ENCODE measurements at places on chromosomes 2 and 18.
A peak's percentile ranks its signal among the peaks of the same experiment; 100 is the strongest.

DNA sequence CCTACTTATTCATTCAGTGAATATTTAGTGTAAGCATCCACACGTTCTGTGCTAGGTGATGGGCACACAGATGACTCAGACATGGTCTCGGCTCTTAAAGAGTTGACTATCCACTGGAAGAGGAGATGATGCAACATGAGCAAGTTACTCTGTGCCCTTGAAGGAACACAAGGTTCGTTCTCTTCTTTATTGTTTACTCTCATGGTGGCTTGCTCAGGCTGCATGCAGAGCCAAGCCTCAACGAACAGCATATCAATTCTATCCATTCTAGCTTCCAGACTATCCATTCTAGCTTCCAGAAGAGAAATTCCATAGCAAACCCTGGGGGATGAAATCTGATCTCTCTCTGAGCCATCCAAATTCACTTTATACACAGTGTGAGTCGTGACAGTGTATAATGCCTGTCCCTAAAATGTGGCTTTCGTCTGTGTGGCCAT is 68.1 kb upstream of the CTAGE1 start:
- DNase-seq: peak; percentile 85

GRCh38 chr2:239000089-239000488 is 152.2 kb downstream of the TWIST2 start:
- DNase-seq: no peak

DNA sequence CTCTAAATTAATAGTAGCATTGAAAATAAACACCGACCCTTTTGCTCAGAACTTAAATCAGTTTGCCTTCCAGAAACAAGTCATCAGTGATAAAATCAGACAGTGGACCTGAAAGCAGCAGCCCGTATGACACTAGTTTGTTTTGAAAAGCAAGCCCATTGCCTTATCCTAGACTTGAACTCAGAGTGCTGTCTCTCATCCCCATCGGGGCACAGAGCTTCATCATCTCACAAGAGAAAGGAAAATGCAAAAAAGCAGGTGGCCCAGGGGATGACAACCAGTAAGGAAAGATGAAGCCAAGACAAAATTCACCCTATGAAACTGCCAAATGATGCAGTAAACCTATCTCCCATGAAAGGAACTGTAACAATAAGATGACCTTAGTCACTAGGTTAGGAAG is 71.2 kb downstream of the CERKL start:
- no peak for DNase-seq

DNA sequence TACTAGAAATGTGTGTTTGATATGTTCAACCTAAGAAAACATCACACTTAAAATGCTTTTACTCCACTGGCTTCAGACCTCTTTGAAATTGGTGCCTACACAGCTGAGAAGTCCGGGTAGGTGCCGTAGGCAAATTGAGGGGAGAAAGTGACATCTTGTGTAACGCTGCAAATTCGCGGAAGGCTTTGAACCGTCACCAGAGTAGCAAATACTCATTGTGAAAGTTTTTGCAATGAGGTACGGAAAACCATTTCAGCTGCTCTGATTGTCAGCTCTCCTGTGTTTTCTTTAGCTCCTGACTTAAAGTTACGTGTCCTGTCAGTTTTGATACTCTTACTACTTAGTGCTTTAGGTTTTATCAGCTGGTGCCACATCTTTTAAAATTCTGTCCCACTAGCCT is 224.5 kb downstream of the FAM210A start:
- no peak for DNase-seq

- peak; percentile 88 for DNase-seq
Observed at GRCh38 chr2:3585261-3586109, 9.4 kb upstream of the COLEC11 start.

GRCh38 chr2:218892693-218893348 is 12.2 kb downstream of the WNT10A start:
- peak; percentile 45 for DNase-seq

DNA sequence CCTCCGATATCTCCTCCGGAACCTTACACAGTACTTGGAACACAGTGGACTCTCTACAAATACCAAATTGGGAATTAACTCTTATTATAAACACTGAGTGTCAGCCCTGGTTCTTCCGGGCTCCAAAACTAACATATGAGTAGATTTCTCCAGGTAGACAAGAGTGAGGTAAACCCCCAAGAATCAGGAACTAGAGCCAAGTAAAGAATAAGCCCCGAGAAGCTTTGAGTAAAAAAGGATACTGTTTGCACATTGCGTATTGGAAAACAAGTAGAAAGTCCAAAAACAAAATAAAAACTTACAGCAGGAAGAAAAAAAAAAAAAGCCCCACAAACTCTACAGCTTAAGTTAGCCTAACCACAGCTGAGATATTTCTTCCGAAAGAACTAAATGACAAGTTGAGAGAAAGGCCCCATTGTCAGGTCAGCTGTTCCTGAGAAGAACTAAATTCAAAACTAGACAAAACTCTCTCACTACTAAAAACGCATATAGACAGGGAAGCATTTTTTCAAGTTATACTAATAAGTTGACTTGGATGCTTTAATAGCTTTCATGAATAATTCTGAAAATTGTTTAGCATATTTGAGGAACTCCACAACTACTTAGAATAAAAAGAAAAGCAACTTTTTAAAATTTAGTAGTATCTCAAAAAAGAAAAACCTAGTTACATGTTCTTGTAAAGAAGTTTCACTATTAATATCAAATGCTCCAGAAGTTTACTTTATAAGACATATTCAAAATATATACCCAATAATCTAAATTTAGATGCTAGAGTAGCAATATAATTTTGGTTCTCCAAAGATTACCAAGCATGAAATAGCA is 4.3 kb upstream of the HAAO start:
- no peak for DNase-seq

DNA sequence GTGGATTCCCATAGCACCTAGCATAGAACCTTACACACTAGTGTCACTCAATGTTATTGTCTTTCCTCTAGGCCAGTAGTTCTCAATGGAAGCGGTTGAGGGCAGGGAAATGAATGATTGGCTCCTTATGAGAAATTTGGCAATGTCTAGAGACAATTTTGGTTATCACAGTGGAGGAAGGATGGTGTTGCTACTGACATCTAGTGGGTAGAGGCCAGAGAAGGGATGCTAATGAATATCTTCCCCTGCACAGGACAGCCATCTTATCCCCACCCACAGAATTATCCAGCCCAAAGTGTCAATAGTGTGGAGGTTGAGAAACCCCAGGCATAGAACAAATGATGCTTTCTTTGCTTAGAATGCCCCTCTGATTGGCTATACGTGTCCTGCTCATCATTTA is 15.8 kb downstream of the C18orf63 start:
- DNase-seq: peak; percentile 80

DNA sequence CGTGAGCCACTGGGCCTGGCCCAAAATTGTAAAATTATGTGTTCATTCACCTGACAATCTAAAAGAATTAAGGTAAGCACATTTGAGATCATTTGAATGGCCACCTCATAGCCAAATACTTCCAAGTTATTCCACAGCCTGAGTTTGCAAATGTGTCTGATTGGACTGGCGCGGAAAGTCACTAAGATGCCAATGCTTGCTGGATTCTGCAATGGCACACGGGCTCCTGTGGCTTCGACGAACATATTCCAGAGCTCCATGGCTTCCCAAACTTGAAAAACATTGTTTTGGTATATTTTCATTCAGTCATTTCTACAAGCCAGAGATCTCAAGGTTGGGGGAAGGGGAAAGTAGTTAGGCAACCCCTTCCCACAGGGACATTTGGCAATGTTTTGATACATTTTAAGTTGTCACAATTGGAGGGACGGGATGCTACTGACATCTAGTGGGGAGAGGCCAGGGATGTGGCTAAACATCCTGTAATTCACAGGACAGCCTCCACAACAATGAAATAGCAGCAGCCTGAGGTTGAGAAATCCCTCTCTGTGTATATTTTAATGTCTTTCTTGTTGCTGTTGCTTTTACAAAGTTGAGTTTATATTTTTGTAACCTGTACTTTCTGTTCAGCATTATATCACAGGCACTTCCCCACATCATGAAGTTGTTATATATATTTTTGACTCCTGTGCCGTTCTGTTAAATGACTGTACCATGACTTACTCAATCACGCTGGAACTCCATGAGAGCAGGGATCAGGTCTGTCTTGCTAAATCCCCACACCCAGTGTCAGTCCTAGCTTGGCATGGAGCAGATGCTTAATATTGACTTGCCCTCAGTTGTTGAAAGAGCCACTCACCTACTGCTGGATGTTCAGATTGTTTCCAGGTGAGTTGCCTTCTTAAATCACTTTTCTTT is 56.9 kb downstream of the COL4A4 start:
- DNase-seq: peak; percentile 76

DNA sequence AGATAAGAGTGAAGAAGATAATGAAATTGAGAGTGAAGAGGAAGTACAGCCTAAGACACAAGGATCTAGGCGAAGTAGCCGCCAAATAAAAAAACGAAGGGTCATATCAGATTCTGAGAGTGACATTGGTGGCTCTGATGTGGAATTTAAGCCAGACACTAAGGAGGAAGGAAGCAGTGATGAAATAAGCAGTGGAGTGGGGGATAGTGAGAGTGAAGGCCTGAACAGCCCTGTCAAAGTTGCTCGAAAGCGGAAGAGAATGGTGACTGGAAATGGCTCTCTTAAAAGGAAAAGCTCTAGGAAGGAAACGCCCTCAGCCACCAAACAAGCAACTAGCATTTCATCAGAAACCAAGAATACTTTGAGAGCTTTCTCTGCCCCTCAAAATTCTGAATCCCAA is 15.7 kb downstream of the MSH6 start:
- no peak for DNase-seq

GRCh38 chr2:72757177-72757775 is 68.6 kb downstream of the EXOC6B start:
- DNase-seq: no peak

- no peak for DNase-seq
Observed at GRCh38 chr2:186531257-186531775, 45.3 kb downstream of the ZC3H15 start.

DNA sequence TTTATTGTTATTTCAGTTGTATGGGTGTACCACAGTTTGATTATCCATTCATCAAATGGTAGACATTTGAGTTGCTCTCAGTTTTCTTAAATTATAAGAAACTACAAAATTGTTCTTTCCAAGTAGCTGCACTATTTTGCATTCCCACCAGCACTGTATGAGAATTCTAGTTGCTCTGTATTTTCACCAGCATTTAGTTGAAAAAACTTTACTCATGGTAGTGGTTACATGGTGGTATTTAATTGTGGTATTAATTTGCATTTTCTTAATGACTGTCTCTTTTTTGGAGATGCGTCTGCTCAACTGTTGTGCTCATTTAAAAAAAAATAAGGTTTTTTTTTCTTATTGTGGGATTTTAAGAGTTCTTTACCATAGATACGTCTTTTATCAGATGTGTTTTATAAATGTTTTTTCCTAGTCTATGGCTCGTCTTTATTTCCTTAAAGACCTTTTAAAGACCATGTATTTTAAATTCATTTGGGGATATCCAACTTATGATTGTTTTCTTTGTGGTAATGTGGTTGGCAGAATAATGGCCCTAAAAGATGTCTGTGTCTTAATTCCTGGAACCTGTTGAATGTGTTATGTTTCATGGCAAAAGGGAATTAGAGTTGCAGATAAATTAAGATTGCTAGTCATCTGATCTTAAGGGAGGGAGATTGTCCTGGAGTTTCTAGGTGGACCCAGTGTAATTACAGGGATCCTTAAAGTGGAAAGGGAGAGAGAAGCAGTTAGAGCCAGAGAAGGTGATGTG is 37.4 kb downstream of the UBE2F start:
- DNase-seq: no peak

GRCh38 chr2:18514526-18515461 is 45.7 kb downstream of the RDH14 start:
- DNase-seq: no peak

GRCh38 chr2:204360218-204361007 is 184.9 kb upstream of the PARD3B start:
- no peak for DNase-seq

- DNase-seq: peak; percentile 91
Observed at GRCh38 chr18:22282311-22283115, 113.1 kb downstream of the GATA6 start.

DNA sequence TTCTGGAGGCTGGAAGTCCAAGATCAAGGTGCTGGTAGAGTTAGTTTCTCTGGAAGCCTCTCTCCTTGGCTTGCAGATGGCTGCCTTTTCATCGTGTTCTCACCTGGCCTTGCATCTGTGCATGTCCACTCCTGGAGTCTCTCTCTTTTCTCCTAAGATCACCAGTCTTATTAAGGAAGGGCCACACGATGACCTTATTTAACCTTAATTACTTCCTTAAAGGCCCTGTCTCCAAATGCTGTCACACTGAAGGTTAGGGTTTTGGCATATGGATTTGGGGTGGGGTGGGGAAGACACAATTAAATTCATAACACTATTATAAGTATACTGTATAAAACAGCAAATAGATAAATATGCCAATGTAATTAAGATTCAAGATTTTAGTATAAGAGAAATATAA is 402.4 kb upstream of the HS6ST1 start:
- DNase-seq: no peak

GRCh38 chr2:83953697-83954096 is 505.4 kb downstream of the SUCLG1 start:
- no peak for DNase-seq

GRCh38 chr2:96897491-96898134 is 27.7 kb upstream of the SEMA4C start:
- peak; percentile 51 for DNase-seq

DNA sequence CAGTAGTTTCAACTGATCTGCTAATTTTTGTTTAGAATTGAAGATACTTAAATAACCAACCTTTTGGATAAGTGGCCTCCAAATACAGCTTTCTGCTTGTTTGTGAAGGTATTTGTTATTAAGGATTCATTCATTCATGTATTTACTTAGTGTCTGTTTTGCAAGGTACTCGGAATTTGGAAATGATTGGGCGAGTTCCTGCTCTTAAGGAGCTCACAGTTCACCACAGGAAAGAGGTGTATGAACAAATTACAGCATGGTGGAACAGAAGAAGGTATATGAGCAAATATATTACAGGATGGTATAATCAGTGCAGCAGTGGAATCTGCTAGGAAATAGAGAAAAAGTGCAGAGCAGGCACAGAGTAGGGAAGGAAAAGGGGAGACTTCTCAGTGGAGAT is 4.5 kb downstream of the ACSL3 start:
- no peak for DNase-seq

DNA sequence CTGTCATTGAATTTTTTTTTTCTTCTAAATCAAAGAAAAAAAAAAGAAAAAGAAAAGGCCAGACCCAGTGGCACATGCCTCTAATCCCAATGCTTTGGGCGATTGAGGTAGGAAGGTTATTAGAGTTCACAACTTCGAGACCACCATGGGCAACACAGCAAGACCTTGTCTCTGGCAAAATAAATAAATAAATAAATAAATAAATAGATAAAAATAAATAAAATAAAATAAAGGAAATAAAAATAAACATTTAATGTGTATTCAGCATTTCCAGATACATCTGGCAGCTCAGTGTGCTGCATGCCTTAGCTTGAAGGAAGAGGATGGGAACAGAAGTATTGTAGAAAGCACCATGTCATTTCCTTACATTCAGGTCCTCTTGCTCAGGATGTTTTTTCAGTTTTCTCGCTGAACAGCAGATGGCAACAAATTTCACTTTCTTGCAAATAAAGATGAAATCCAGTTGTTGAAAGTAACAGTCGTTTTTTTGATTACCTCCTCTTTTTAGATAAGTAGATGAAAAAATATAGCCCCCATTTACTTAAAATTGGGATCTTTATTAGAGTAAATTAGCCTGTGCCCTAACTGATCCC is 25.7 kb upstream of the FAM178B start:
- DNase-seq: peak; percentile 75

Data from fibroblast of mammary gland (primary cell).